IPS DF 19.7 (cell line): ENCODE measurements at places on chromosomes 3 and 15.

GRCh38 chr15:50939911-50940310, 31.4 kb downstream of the AP4E1 start:
- DNase-seq: no peak

- DNase-seq: no peak
Observed at GRCh38 chr3:10294030-10294586, 1.4 kb upstream of the GHRL start.

GRCh38 chr15:80154336-80154735, 1.5 kb downstream of the FAH start:
- DNase-seq: no peak

GRCh38 chr3:66298591-66298990, 77.8 kb downstream of the SLC25A26 start:
- DNase-seq: no peak

- DNase-seq: no peak
Observed at GRCh38 chr15:68389936-68390817, 41.8 kb downstream of the ITGA11 start.

DNA sequence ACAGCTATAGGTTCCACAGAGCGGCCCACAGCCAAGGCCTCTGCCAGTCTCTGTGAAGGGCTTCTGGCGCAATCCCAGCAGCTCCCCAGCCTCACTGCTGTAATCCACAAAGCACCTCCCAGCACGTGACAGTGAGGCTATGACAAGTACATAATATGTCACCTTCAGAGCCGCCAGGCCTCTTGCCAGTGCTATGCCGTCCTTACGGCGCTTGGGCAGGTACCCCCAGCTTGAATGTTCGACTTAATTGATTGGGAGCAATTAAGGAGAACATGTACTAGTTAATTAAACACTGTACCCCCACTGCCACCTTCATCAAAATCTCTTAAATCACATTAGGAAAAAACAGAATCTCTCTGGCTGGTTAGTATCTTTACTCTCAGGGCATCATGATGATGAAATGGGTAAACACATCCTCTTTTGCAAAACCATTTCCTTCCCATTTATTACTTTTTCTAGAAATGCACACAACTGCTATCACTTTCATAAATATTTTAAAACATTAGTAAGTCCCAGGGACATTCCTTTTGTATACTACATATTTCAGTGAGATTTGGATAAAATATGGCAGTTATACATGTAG, 169.9 kb downstream of the XXYLT1 start:
- DNase-seq: no peak

DNA sequence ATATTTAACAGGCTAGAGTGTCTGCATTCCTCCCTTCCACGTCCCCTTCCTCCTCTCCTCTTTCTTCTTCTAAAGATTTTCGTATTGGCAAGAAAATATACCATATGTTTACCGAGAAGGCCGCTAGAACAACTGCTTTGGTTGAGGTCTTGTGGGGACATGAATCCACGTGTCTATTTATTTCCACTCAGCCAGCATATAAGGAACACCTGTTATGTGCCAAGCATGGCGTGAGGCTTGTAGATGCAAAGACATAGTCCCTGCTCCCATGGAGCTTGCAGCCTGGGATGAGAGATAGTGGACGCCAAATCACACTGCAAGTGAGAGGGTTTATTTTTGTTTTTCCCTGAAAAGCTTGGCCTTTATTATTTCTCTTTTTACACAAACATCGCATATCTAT, 57.1 kb downstream of the SLC7A14 start:
- DNase-seq: no peak

- no peak for DNase-seq
Observed at GRCh38 chr15:47663101-47663500, 54.2 kb upstream of the SEMA6D start.
